K562 (cell line): ENCODE measurements at places on chromosomes 1 and 21. TPM values are rescaled to one million over a fixed set of nuclear protein-coding genes. Genes with fewer than 3 reads are reported as not detected.

DNA sequence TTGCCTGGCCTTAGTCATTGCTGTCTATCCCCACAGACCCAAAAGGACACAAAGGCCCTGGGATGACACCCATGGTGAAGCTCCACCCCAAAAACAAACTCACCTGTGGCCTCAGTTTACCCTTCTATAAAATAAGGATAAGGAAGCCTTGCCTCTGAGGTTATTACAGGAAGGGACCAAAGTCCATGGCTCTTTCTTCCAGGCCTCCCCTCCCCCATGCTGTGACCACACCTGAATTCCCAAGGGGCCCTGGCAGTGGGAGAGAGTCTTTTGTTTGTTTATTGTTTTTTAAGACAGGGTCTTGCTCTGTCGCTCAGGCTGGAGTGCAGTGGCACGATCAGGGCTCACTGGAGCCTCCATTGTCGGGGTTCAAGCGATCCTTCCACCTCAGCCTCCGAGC, 10.5 kb upstream of the TNFRSF25 start:
- no peak for DNase-seq

- peak; percentile 51 for DNase-seq
Observed at GRCh38 chr1:168392958-168393549, 112.4 kb downstream of the TBX19 start.

- peak; percentile 55 for DNase-seq
Observed at GRCh38 chr1:224433701-224434672, 610 bp downstream of the WDR26 start.

DNA sequence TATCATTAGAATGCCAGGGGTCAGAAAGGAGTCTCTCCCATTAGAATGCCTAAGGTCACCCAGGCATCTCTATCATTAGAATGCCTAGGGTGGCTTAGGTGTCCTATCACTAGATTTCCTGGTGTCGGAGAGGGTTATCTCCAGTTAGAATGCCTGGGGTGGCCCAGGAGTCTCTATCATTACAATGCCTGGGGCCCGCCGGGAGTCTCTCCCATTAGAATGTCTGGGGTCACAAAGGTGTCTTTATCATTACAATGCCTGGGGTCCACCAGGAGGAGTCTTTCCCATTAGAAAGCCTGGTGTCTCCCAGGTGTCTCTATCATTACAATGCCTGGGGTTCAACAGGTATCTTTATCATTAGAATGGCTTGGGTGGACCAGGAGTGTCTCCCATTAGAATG, 56.2 kb downstream of the RNF187 start:
- DNase-seq, result no peak

DNA sequence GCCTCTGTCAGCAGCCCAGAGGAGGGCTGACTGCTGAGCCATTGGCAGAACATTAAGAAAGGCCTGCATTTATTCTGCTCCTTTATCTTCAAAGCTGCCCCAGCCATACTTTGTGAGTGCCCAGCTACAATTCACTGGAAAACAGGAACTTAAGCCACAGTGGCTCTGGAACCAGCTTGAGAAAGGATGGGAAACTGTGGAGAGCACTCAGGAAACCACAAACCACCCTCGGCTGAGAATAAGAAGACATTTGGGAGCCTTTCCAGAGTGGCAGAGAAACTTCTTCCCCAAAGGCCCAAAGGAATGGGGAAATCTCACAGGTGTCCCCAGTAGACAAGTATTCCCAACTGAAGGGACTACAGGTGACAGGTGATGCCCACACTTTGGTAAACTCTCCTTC, 1.8 kb downstream of the LAMB3 start:
- no peak for DNase-seq

- no peak for DNase-seq
Observed at GRCh38 chr1:43729816-43730463, 22.6 kb downstream of the ST3GAL3 start.

GRCh38 chr1:40313329-40313957, 3.6 kb downstream of the COL9A2 start:
- peak; percentile 17 for DNase-seq

- DNase-seq, result no peak
Observed at GRCh38 chr1:230071316-230071715, 4.3 kb downstream of the GALNT2 start.

GRCh38 chr1:39262802-39263201, 58.3 kb downstream of the MACF1 start:
- DNase-seq, result no peak

DNA sequence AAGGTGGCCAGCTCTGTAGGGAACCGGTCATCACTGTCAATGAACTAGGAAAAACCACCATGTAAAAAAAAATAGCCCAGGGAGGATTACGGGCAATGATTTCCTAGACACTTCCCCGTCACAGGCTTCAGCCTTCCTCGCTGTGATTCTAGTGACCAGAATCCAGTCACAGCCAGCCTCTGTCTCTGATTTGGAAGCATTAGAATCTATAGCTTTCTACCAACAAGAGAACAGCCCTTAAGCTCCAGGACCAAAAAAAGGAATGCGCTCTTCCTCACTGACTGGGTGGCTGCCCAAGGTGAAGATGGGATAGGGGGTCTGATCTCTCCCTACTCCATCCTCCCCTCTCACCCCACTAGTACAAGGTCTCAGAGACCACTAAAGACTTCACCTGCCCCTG, 67.2 kb downstream of the TEX35 start:
- no peak for DNase-seq

GRCh38 chr1:220967911-220968310, 88.7 kb downstream of the HLX start:
- DNase-seq, result no peak

- peak; percentile 38 for DNase-seq
Observed at GRCh38 chr1:75616436-75617433, 5.8 kb upstream of the SLC44A5 start.

Gene MEF2D
- 6.0 and 8.2 TPM in 2 replicates for polyA plus RNA-seq

Gene RPTN
- not detected in 2 replicates for polyA plus RNA-seq
